ENCODE measurements at places on chromosomes 12 and 14.

GRCh38 chr12:15278816-15279658, 43.3 kb upstream of the PTPRO start:
- DNase-seq, result no peak

DNA sequence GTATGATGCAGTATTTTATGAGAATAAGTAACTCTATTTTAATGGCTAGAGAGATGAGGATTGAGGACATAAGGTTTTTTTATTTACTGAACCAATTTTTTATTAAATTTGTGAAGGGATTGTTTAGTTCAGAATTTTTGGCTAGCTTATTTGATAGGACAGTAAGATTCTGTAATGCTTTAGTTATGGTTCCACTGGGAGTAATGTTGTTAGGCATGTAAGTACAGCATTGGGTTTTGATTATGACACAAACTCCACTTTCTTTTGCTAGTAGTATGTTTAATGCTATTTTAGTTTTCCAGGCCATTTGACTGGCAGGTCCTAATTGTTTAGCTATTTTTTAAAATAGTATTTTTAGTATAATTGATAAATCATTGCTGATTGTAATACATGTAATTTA, 33.8 kb upstream of the LRRC10 start:
- DNase-seq, result no peak

DNA sequence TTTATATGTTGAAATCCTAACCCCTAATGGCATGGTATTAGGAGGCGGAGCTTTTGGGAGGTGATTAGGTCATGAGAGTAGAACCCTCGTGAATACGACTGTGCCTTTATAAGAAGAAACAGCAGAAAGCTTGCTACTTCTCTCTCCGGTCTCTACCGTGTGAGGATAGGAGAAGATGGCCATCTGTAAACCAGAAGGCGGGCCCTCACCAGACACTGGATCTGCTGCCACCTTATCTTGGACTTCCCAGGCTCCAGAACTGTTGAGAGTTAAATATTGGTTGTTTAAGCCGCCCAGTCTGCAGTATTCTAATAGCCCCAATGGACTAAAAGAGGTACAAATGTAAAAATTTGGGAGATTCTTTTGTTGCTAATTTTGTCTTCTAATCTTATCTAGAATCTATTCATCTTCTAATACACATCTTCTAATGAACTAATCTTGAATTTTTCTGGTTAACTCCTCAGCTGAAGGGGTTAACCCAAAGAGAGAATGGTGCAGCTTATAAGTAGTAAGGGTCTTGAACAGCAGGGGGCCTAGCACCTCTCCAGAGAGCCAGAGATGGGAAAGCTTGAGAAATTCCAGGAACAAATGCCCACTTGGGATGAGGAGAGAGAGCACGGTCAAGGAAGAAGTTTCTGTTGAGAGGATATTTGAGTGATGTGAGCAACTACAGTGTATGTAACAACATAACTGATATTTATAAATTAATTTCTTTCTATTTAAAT, 264.0 kb upstream of the GRIP1 start:
- no peak for DNase-seq

DNA sequence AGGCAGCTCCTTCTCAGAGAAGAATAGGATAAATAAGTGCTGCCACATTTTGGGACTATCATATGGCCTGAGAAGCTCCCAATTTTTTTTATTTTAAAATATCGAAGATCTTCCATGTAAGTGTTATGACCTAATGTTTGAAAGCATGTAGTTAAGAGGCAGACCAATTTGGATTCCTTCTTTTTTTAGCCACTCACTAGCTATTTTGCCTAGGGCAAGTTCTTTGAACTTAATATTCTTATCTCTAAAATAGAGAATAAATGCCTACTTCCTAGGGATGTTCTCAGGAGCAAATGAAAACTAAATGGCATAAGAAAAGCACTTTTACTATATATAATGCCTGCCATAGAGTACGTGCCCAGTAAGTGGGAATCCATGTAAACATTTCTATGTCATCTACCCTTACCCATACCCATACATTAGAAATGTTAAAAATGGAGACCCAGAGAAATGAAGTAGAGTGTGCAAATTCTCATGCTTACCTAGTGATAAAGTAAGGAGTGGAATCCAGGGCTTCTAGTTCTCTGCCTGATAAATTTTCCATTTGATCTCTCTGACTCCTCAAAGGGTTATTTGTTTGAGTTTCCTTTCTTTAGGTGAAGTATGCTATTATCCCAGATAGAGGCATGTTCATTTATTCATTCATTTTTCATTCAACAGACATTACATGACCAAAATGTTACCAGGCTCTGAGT, 148.3 kb downstream of the TGFB3 start:
- no peak for DNase-seq

DNA sequence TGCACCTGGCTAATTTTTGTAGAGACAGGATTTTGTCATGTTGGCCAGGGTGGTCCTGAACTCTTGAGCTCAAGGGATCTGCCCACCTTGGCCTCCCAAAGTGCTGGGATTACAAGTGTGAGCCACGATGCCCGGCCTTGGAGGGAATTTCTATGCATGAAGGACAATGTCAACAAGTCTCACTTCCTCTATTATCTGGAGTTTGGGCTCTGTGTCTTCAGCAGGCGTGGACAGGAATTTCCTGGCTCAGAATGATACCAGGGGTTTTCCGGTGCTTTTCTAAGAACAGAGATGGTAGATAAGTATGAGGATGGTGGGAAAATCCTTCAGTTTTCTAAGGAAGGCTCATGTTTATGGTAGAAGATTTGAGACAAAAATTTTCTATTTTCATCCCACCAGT, 75.0 kb upstream of the CCDC60 start:
- no peak for DNase-seq

GRCh38 chr12:132327336-132328171, 1.8 kb downstream of the GALNT9 start:
- peak; percentile 48 for DNase-seq

- no peak for DNase-seq
These were observed 25.4 kb downstream of the PLXNC1 start for GRCh38 chr12:94173660-94174265.

DNA sequence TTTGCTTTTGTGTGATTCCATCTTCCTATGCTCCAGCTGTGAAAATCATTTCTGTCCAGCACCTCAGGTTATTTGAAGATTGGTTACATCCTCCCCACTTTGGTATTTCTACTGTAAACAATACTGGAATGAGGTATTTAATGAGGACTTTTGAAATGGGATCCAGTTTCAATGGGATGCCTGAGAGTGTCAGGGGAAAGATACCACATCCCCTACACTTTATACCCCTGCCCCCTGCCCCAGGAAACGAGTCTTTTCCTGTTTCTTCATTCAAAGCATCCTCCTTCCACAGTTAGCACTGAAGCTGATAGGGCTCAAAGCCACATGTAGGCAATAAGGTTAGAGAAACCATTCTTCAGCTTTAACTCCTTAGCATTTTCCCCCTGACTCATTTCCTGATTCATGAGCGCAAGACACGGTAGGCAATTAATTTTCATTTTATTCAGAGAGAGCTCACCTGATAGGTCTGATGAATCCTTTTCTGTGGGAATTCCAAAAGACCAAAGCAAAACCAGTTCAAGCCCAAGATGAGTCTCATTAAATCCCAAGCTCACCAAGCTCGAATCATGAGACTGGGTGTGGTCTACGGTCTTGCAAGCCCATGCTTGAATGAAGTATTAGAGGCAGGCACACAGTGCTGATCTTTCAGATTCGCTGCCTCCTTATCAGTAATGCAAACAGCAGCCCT, 143.6 kb upstream of the CRY1 start:
- no peak for DNase-seq

DNA sequence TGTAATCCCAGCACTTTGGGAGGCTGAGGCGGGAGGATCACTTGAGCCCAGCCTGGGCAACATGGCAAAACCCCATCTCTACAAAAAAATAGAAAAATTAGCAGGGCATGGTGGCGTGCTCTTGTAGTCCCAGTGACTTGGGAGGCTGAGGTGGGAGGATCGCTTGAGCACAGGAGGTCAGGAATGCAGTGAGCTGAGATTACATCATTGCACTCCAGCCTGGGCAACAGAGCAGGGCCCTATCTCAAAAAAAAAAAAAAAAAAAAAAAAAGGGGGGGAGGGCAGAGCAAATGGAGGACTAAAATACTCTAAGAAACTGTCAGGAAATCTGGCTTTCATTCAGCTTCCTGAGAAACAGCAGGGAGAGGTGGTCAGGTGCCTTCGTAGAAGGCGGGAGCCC, 31.7 kb upstream of the TSPAN9 start:
- no peak for DNase-seq

GRCh38 chr12:2693244-2693860, 101.4 kb upstream of the FKBP4 start:
- no peak for DNase-seq

GRCh38 chr12:67942724-67943123, 46.5 kb upstream of the IFNG-AS1 start:
- DNase-seq, result no peak

DNA sequence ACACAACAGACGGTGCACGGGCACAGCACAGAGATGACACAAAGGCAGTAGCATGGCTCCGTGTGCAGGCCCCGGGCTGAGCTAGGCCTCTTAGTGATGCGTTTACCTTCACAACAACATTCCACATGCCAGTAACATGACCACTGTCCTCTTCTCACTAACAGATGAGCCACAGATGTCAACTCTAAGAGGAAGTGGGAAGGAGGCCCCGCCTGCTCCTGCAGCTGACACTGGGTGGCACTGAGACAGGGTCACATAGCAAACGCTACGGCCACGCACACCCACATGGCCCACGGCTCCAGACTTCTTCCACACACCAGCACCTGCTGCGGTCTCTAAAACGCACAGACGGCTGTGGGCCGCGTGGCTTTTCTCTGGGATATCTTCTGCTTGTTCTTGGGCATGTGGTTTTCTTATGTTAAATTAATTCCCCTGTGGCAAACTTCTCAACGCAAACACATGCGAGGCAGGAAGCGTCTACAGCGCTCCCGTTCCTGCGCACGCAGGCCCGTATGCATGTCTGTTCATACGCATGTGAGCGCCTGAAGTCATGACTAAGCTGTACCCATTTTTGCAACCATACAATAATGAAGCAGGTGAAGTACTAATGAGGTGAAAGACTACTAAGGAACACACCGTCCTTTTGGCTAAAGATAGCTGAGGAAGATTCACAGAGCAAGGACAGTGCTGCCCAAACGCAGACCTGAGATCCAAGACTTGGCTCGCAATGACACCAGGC, 26.8 kb downstream of the AMN start:
- peak; percentile 24 for DNase-seq

- DNase-seq, result no peak
These were observed 33.2 kb downstream of the CKAP4 start for GRCh38 chr12:106214571-106214970.

DNA sequence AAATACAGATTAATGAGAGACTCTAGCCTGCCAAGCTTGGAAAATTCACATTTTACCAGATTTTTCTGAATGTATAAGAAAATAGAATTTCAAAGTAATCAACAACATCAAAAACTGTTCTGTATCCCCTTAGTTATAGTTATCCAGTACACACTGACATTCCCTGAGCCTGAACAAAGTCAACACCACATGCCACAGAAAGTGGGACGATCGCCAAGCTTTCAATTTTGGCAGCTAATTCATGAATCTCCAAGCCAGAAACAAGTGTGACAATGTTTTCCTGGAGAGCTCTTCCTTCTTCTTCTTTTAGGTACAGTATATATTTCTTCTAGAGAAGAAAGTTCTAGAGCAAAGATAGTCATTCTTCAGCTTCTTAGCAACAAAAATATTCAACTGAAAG, 290.2 kb downstream of the PRKD1 start:
- no peak for DNase-seq

DNA sequence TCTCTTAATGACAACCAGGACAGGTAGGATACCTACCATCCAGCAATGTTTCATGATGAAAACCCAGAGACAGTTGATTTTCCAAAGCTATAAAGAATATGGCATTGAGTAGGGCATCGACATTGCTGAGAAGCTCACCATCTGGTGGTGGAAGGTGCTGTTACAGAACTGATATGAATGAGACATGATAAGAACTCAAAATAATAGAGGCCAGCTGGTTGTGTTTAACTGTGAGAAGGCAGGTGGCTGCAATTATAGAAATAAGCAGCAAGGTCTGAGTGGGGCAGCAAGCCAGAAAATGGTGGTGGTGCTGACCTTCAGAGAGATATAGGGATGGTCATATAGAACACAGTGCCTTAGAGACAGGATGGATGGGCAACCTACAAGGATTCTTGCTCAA, 449.7 kb downstream of the BTG1 start:
- no peak for DNase-seq

DNA sequence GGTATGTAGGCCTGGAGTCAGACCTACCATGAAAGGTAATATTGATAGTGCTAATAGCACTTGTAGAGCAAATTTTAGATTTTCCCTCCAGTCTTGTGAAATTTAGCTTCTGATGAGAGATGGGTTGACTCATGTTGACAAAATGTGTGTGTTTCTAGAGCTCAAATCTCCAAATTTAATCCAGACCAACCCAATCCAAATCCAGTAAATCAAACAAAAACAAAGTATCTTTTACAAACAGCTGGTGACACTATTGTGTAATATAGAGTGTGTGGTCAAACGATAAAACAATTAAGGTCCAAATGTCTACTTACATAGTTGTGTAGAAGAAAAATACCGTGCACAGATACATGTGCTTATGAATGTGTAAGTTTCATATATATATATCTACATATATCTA, 63.4 kb upstream of the KITLG start:
- no peak for DNase-seq

GRCh38 chr14:58736606-58737005, 98.8 kb downstream of the DACT1 start:
- no peak for DNase-seq

DNA sequence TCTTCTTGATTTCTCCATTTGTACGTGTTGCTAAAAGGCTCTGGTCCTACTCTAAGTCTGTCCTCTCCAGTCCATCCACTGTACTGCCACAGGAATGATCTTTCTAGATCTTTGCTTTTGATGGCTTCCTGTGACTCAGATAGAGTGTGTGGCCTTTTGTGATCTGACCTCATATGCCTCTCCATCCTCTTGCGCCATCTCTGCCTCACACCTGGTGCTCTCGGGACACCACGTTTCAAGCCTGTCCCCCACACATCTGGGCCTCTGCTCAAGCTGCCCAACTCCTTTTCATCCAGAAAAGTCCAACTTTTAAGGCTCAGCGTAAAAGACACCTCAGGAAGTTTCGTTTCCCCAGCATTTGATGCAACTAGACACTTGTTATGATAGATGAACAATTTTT, 39.0 kb downstream of the DCAF4 start:
- no peak for DNase-seq

- no peak for DNase-seq
These were observed 8.8 kb downstream of the PPP1CC start for GRCh38 chr12:110733900-110734299.

- no peak for DNase-seq
These were observed 2.5 kb upstream of the SMARCD1 start for GRCh38 chr12:50082644-50083043.

GRCh38 chr14:105394714-105395537, 3.4 kb upstream of the TEX22 start:
- no peak for DNase-seq

- no peak for DNase-seq
These were observed 86.6 kb downstream of the NINJ2 start for GRCh38 chr12:576615-577110.

- no peak for DNase-seq
These were observed 149.9 kb downstream of the KIF26A start for GRCh38 chr14:104288272-104288671.

- DNase-seq, result no peak
These were observed 103.8 kb upstream of the HMGA2 start for GRCh38 chr12:65720136-65721130.

GRCh38 chr12:121697093-121697698, 15.4 kb upstream of the TMEM120B start:
- DNase-seq, result no peak

GRCh38 chr14:103126873-103127304, 3.6 kb downstream of the TNFAIP2 start:
- DNase-seq, result no peak
